ENCODE measurements at places on chromosomes 2 and 18. TPM values are rescaled to one million over a fixed set of nuclear protein-coding genes. Genes with fewer than 3 reads are reported as not detected.

DSC1 gene
- not detected for total RNA-seq

DNA sequence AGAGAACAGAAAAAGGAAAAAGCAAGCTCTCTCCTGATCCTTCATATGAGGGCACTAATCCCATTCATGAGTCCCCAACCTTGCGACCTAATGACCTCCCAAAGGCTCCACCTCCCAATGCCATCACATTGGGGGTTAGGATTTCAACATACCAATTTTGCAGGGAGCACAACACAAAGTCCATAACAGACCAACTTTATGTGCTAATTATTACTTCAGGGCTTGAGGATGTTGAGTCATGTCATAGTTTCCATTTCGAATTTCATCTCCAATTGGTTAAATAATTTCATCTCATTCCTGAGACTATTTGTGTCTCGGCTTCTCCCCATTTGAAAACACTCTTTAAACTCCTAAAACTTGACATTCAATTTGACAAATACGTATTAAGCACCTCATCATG is 69.9 kb upstream of the KLF7 start:
- no peak for DNase-seq

DNA sequence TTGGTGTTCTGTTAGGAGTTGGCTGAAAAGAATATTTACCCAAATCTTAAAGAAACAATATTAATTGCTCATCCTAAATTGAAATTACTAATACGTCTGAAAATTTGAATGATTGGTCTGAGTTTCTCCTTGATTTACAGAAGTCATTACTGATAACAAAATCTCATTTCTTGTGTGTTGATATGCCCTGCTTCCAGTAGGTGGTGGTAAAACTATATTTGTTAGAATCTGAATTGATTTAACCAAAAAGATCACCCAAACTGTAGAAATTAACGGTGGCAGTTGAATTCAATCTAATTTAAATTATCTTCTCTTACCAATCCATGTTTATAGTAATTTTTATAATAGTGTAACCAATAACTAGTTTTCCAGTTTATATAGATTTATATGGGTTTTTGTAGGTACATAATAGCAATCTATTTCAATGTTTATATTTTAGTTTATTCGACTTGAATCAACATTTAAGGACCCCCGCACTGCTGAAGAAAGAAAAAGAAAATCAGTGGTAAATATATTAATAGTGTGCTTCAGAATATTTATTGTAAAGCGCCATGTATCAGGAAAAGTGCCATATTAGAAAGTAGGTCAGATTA is 38.3 kb downstream of the PAPOLG start:
- DNase-seq: peak; percentile 27

DNA sequence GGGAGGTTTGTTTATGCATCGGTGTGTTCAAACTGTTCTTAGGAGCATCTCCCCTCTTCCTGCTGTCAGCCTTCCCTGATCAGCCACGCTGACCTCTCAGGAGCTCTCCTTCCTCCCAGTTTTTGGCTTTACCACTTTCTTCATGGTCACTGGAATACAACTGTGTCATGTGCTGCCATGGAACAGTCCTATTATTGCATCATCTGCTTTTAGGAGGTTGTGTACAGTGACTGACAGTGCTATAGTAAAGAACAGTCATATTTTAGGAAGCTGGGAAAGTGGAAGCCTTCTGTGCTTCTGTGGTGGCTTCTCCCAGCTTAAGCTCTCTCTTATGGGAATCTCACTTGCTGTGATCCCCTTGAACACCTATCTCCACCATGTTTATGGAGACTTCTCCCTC is 165.5 kb downstream of the TPGS2 start:
- DNase-seq: no peak

DNA sequence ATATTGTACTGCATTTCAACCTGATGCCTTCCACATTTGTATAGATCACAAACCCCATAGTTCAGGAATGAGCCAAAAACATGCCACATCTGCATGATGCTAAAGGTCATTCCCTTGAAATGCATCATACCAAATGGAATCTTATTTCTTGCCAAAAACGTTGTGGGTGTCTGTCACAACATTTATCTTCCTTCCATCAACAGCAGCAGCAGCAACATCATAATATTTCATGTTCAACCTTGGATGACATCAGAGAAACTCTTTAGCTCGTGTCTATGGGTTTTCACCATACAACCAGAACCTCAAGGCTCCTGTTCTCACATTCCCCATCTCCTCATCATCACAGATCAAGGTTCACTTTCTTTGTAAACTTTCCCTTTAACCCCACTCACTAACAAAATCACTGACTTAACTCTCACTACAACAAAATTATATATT is 221.3 kb upstream of the CTAGE1 start:
- DNase-seq: peak; percentile 81

GRCh38 chr18:68520406-68521075 is 194.4 kb downstream of the TMX3 start:
- peak; percentile 27 for DNase-seq

ZSWIM2 gene
- not detected for total RNA-seq

- DNase-seq: no peak
Observed at GRCh38 chr2:205086662-205087061, 541.4 kb downstream of the PARD3B start.

ERICH2 gene
- 22.4 TPM for total RNA-seq

GRCh38 chr18:41954827-41955613 is at the start of gene PIK3C3:
PIK3C3 (plus strand) TSS chr18:41955234; CDS start chr18:41955292, 58 bp downstream.
- DNase-seq: peak; percentile 95

DNA sequence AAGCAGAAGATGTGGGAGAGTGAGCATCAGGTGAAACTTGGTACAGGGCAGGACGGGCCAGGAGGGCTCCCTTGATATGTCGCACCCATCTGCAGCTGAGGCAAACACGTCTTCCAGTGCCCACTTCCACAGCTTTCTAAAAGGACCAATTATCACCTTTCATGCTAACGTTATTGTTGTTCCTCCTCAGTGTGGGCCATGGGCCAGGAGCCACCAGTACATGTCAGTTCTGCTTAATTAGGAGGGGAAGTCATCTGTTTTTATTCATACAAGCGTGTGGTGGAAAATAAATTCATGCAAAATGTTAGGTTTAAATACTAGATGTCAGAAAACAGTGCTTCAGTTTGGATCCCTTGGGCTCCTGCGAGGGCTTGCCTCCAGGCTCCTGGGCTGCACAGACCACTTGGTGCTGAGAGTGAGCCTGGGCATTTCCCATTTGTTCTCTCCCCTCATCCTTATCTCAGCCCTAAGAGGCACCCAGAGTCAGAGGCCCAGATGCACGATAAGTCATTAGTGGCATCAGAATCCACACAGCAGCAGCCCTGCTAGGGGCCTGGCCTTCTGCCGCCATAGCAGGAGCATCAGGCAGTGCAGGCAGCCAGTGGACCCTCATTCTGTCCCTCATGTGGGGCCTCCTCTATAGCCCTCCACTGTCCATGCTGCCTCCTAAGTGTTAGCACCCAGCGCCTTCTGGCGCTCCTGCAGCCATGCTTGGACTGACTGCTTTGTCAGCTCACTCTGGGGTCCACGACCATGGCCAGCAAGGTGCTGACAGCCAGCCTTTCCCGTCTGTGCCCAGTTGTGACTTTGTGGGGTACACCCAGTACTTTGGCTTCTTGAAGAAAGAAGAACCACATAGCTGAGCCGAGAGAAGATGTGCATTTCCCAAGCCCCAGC is 539.8 kb upstream of the RAB6C start:
- no peak for DNase-seq

RAPGEF4 gene
- total RNA-seq: not detected

- no peak for DNase-seq
Observed at GRCh38 chr18:43141208-43141607, 25.7 kb upstream of the RIT2 start.

DNA sequence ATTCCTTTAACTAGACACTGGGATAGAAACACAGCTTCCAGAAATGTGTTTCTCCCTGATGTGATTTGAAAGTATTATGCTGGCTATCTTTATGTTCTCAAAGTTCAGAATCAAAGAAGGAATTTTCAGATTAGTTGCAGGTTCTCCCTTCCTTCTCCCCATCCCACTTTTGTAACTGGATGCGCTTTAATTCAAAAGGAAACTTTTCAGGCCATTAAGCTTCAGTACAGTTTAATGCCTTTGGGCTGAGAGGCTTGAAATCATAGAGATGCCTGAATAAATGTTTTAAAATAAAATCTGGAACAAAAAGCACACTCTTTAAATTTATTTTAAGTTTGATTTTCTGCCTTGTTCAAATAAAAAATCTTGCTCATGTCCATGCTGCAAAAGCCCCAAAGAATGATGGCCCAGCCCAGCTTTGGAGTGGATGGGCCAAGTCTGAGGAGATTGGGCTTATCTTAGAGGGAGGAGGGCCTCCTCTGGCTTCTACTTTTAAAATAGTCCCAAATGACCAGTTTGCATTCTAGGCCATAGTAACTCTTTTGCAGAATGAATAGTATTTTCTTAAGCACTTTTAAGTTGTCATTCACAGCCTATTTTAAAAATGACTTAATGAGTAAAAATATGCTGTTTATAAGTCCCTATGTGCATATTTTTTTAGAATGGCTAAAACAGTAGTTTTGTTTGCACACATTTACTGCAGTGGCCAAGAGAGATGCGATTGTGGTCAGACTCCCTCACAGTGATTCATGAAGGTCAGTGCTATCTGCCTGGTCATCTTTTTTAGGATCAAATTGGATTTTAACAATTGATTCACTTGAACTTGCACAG is 129.2 kb downstream of the MTX2 start:
- DNase-seq: no peak

DNA sequence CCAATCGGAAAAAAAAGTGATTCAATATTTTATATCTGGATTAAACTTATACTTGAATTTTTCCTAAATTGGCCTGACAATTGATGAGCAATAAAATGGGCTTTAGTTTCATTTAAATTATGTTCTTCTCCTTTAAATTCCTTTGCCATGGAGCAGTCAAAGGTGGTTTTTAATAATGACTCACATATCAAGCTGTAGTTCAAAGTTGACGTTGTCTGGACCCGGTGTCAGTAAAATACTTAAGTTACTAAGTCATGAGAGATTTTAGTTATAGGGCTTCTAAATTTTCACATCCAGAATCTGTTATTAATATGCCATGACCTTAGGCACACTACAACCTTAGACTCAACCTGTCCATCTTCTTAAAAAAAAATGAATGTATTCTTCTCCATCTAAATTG is 62.5 kb downstream of the CDH2 start:
- peak; percentile 30 for DNase-seq

DNA sequence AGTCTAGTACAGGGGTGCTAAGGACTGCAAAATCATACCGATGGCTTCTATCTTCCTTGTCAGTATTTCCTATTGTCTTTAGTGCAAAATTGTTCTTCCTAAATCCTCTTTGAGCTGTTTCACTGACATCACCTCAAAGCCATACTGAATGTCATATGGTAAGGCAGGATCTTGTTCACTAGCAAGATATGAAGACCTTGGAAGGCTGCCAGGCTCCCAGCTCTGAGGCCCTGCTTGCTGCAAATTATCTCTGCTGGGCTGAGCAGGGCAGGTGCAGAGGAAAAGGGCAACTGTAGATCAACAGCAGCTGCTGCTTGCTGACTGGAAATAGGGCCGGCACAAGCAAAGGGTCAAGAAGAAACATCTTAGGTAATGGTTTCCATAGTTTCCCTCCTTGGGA is 58.2 kb downstream of the PMAIP1 start:
- peak; percentile 51 for DNase-seq

DNA sequence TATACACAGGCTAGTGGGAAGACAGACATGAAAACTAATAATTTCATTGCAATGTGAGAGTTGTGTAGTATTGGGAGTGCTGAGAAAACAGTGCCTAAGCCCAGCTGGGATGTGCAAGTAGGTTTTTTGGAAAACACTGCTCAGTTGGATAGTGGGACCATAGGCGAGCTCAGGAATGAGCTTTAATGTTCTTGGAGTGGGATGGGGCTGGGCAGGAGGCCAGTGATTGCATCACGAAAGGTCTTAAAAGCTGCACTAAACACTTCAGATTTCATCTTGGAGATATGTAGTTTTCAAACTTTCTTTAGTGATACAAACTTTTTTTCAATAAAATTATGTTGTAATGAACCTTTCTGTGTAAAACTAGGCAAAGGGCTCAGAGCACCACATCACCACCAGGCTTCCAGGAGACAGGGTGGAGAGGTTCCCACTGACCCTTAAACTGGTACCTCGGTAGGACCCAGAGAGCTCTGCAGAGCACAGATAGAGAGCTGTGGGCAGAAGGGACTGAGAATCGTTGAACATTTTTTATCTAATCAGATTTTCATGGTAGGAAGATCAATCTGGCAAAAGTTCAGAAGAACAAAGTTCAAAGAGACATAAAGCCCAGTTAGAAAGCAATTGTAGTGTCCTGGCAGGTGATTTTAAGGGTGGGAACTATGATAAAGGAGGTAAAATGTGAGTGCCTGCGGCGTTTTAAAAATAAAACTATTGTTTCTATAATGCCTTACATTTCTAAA is 176.2 kb downstream of the TRABD2A start:
- peak; percentile 24 for DNase-seq

ZNF24 gene
- total RNA-seq: 39.1 TPM

GDF7 gene
- not detected for total RNA-seq

NAT8 gene
- not detected for total RNA-seq

DNA sequence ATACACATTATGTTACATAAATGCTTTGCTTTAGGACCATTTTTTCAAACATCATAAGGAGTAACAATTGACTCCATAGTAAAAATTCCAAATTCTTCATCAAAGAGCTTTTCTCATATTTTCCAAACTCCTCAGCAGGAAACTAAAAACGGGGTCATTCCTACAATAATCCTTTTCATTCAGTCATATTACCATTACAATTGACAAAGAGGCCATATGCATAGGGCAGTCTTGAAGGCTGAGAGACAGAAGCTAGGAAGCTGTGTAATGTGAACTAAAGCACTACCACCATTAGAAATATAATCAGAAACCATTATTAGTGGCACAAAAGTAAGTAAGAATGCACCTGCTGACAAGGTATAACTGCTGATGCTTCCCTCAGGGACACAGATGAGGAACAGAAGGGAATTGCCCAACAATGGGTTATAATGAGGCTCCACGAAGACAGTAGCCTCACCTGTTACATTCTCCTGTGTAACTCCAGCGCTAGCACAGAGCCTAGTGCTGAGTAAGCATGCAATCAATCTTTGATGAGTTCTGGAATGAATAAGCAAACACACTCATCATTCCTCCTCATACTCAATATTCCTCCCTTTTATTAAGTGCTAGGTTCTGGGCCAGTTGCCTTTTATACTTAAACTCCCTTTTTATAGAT is 942.3 kb downstream of the CPS1 start:
- no peak for DNase-seq

- no peak for DNase-seq
Observed at GRCh38 chr2:70692256-70692655, 75.7 kb downstream of the ADD2 start.

GRCh38 chr18:13681701-13682100 is 44.7 kb downstream of the FAM210A start:
- no peak for DNase-seq

DNA sequence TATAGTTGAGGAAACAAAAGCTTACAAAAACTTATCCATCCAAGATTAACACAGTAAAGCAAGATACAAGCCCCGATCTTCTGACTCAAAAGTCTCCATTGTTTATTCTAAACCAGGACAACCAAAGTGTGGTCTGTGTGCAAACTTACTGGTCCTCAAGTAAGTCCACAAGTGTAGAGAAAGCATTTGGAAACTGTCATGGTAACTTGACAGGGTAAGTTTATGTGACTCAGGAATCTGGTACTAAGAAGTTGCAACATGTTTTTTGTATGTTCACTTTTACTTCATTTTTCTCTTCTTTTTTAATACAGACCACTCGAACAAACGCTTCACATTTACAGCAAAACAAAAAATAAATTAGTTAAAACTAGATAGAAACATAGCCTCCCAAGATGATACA is 9.4 kb downstream of the MBD2 start:
- DNase-seq: no peak

- DNase-seq: no peak
Observed at GRCh38 chr2:30584116-30584515, 137.1 kb downstream of the LCLAT1 start.

GRCh38 chr2:60353406-60353800 is 200.1 kb downstream of the BCL11A start:
- DNase-seq: no peak
